ENCODE measurements at places on chromosomes 16 and 17. TPM values are rescaled to one million over a fixed set of nuclear protein-coding genes. Genes with fewer than 3 reads are reported as not detected.

Gene OR3A3
- not detected for total RNA-seq

Gene OR1A1
- not detected for total RNA-seq

Gene RND2
- total RNA-seq, result 0.36 TPM

Gene TMEM94
- total RNA-seq, result 20.7 TPM

Gene TMIGD1
- total RNA-seq, result not detected

Gene IGSF6
- 0.56 TPM for total RNA-seq

Gene LRRC37A
- total RNA-seq, result 1.7 TPM

Gene MAP2K6
- total RNA-seq, result 95.6 TPM

Gene CA5A
- not detected for total RNA-seq

Gene AOC2
- total RNA-seq, result 0.67 TPM

Gene PLXDC1
- not detected for total RNA-seq

Gene SULT1A2
- 16.1 TPM for total RNA-seq
